ENCODE measurements at places on chromosomes 2 and 18.

- DNase-seq = peak; percentile 11
These were observed 26.2 kb downstream of the MMADHC start for GRCh38 chr2:149561309-149561926.

GRCh38 chr18:6174983-6175745, 239.5 kb downstream of the L3MBTL4 start:
- DNase-seq = no peak

- DNase-seq = no peak
These were observed 91.0 kb downstream of the EPB41L5 start for GRCh38 chr2:120103723-120104467.

GRCh38 chr18:26867471-26867870, 2.0 kb upstream of the AQP4 start:
- DNase-seq = no peak
